Upper lobe of right lung (tissue), 1 donor: ENCODE measurements at places on chromosomes 3 and 15.

- DNase-seq, result no peak
Observed at GRCh38 chr3:141076036-141076773, 25.1 kb downstream of the SPSB4 start.

DNA sequence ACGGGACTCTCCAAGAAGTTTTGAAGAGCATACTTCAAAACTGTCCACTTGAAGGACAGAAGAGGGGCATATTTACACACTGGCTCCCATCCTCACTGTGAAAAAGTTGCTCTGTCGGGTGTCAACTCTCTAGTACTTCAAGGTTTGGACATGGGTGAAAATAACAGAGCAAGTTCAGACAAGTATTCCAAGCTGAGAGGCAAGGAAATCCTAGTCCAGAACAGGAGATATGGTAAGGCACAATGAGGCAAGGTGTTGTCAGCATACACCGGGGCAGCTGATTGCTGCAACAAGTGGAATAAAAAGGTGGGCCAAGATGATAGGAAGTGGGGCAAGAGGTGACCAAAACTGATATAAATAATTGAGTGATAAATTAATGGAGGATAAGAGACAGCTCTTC lies 4.8 kb upstream of the TFDP2 start:
- DNase-seq, result no peak

GRCh38 chr3:98095882-98096281 lies 8.9 kb downstream of the OR5AC2 start:
- DNase-seq, result no peak

DNA sequence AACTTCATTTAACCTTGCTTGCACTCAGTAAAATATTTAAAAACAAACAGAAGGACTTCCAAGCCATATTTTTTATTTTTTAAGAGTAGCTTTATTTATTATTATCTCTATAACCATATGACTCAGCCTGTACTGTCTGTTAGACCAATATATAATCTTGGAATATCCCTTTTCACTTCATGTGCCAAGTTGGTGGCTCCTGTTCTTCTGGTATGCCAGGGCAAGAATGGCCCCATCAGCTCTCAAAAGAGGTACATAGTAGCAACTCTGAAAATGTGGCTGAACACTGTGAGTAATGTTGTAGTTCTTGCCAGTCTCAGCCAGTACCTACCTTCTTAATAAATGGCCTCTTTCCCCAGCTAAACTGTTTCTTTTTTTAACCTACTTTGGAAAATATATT lies 257.0 kb upstream of the UBE2E1 start:
- no peak for DNase-seq
